Posterior vena cava (tissue), 2 donors: ENCODE measurements at places on chromosomes 1 and 21.

DNA sequence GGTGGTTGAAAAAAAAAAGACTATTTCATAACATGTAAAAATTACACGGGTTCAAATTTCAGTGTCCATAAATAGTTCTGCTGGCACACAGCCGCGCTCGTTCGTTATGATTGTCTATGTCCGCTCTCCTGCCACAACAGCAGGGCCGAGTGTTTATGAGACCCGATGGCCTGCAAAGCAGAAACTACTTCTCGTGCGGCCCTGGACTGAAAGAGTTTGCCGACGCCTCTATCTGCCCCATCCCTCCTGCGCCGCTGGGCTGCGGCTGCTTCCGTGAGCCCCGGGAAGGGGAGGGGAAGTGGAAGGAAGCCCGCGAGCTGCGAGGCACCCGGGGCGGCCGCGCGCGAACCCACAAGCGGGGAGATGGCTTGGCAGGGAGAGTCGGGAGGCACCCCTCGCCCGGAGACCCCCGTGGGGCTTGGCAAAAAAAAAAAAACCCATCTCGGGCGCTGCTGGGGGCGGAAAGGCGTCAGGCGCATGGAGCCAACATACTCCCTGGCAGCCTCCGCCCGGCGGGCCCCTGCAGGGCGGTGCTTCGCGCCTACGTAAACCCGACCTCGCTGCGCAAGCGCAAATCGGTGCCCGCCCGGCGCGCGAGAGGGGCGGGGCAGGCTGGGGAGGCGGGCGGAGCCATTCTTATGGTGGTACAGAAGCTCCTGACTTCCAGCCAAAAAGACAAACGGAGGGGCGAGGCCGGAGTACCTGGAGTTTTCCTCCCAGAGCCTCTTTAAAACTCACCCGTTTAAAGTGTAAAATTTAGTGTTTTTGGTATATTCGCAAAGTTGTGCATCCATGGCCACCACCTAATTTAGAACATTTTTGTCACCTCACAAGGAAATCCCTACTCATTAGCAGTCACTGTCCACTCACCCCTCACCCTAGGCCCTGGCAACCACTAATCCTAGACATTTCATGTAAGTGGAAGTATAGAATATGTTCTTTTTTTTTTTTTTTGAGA, 8.3 kb downstream of the SLC27A3 start:
- DNase-seq = peak; percentile 98

DNA sequence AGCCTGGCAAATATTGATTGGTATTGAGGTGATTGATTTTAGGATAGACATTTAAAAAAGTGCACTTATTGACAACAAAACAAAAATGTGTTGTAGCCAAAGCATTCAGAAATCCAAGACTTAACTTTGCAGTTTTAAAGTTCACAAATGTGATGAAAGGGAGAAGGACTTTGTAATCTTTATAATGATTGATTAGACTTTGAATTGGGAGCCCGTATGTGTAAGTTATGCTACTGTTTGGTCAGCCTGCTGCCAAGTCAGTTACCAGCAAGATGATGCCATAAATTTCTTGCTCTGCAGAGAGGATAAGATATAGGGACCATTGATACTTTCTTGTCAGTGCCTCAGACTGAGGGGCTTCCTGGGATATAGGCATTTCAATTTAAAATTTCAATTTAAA, 39.5 kb downstream of the TBX19 start:
- no peak for DNase-seq

- DNase-seq = no peak
These were observed 534.5 kb downstream of the OMA1 start for GRCh38 chr1:58011978-58012377.

DNA sequence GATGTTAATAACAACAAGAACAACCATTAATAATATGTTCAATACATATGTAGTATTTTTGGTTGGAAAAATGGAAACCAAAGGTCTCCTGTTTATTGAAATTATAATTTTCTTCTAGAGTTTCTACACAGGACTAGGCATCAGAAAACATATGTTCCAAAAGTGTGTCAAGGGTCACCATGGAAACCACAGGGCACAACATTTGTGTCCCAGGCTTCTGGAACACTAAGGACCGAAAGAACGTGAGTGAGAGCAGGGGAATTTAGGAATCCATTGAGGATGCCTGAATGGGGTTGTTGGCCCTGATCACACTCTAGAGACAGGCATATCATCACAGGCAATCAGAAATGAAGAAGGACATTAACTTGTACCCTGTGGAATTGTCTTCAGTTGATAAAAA, 7.5 kb upstream of the CDC14A start:
- DNase-seq = no peak
